Epithelial cell of umbilical artery (primary cell): ENCODE measurements at places on chromosomes 1 and 21. TPM values are rescaled to one million over a fixed set of nuclear protein-coding genes. Genes with fewer than 3 reads are reported as not detected.

Gene MMEL1
- 1.5 and 3.9 TPM in 2 replicates for total RNA-seq

Gene GSTM3
- 24.6 and 38.7 TPM in 2 replicates for total RNA-seq

Gene FCMR
- total RNA-seq = 0.32 TPM in 1 of 2 replicates, not detected in the other

Gene TMEM125
- total RNA-seq = not detected in 2 replicates

Gene TFF2
- not detected in 2 replicates for total RNA-seq

Gene ABCA4
- 2.9 and 4.2 TPM in 2 replicates for total RNA-seq

Gene HCN3
- total RNA-seq = 0.30 and 0.32 TPM in 2 replicates

Gene MAP1LC3C
- total RNA-seq = under 0.01 TPM in 1 of 2 replicates, not detected in the other

Gene FCRL6
- under 0.01 and 0.30 TPM in 2 replicates for total RNA-seq

Gene FLG2
- under 0.01 TPM in 1 of 2 replicates, not detected in the other for total RNA-seq

Gene LCE3D
- not detected in 2 replicates for total RNA-seq

Gene ACTN2
- total RNA-seq = 0.32 TPM in 1 of 2 replicates, not detected in the other

Gene ASAP3
- total RNA-seq = 7.1 and 8.4 TPM in 2 replicates

Gene SERPINC1
- total RNA-seq = not detected in 2 replicates

Gene CHI3L2
- not detected in 2 replicates for total RNA-seq
